ENCODE measurements at places on chromosomes 16 and 17.

DNA sequence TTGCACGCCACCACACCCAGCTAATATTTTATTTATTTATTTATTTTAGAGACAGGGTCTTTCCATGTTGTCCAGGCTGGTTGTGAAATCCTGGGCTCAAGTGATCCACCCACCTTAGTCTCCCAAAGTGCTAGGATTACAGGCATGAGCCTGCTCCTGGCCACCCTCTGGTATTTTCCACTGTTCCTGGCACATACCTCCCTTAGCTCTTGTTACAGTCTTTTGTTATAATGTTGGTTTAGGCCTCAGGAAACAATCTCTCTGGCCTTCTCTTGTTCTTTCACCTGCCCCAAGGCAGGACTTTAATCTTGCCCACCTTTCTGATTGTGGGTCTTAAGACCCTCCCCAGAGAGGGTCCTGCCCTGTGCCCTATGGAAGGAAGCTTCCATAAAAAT is 3.6 kb upstream of the CYTH1 start:
- DNase-seq: no peak

- DNase-seq: no peak
Observed at GRCh38 chr16:14109077-14109775, 38.1 kb downstream of the MRTFB start.

GRCh38 chr17:59688496-59688895 is 18.7 kb downstream of the PTRH2 start:
- DNase-seq: no peak

DNA sequence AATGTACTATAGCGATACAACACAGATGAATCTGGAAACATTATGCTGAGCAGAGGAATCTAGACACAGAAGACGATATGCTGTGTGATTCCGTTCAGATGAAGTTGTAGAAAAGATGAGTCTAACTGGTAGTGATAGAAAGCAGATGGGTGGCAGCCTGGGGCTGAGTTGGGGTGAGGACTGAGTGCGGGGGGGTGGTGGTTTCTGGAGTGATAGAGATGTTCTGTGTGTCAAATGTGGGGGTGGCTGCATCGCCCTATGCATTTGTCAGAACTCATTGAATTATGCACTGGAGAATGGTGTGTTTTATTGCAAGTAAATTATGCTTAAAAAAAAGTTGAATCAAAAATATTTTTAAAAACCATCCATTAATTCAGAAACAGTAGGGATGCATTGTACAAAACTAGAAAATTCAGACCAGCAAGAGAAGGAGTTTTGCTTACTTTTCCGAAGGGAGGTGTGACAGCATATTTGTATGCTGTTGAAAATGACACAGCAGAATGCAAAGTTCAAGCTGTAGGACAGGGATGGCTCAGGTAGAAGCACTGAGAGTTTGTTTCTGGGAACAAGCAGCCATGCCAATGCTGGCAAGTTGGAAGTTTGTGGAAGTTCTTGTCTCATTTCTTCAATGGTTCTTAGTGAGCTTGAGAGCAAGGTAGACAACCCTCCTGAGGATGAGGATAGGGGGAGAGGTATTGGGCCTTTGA is 13.0 kb upstream of the DRG2 start:
- DNase-seq: no peak

GRCh38 chr16:57231821-57232350 is 13.2 kb upstream of the ARL2BP start:
- DNase-seq: peak; percentile 47

- DNase-seq: no peak
Observed at GRCh38 chr17:71287071-71287823, 833.6 kb upstream of the SOX9 start.

DNA sequence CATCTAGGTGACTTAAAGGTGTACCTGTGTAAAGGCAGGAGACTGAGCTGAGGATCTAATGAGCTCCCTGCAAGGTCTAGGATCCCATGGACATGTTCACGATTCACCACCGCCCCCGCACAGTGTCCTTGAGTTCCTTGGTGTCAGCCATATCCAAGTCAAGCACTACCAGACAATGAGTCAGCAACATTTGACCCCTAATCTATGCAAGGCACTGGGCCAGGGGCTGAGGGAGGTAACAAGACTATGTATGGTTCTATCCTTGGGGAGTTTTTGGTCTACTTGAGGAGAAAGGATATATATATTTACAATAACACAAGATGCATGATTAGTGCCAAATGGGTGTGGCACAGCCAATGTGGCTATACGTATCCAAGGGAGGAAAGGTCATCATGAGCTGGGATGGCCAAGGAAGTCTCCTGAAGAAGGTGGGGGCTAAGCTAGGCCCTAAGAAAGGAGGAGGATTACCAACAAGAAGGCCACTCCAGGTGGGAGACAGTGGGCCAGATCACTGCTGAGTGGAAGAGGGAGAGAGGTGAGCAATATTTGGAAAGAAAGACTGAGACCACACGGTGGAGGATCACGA is 35.0 kb downstream of the ITGB3 start:
- no peak for DNase-seq

GRCh38 chr17:4007346-4008081 is 43.3 kb upstream of the ATP2A3 start:
- DNase-seq: no peak

GRCh38 chr17:72684405-72685020 is 408.0 kb downstream of the SLC39A11 start:
- DNase-seq: no peak

- DNase-seq: no peak
Observed at GRCh38 chr16:75614066-75614897, 8.8 kb downstream of the ADAT1 start.

GRCh38 chr16:54577651-54578128 is 291.1 kb upstream of the IRX3 start:
- no peak for DNase-seq

DNA sequence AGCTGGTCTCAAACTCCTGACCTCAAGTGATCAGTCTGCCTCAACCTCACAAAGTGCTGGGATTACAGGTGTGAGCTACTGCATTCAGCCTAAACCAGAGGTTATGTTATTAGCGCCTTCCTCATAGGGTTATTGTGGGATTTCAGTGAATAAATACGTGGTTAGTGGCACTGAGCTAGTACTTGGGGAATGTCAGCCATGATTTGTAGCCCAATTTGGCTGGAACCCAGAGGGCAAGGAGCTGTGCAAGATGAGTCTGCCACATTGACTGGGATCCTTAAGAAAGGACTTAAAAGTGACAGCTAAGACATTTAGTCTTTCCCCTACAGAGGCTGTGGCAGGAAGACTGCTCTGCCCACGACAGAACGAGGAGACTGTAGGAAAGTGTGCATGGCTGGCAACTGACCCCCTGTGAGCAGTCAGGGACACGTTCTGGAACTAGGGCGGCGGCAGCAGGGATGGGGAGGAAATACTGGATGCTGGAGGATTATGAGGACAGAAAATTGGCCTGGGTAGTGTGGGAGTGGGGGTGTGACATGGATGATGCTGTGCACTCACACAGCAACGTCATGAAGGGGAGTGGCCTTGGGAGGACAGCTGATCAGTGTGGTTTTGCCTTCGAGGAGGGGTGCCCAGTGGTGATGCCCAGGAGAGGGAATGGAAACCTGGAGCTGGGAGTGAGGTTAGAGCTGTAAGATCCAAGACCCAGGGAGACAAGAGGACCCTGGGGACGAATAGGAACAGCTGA is 14.6 kb downstream of the ATP5PD start:
- DNase-seq: no peak

GRCh38 chr17:63837480-63837879 is 5.0 kb downstream of the SMARCD2 start:
- DNase-seq: no peak

DNA sequence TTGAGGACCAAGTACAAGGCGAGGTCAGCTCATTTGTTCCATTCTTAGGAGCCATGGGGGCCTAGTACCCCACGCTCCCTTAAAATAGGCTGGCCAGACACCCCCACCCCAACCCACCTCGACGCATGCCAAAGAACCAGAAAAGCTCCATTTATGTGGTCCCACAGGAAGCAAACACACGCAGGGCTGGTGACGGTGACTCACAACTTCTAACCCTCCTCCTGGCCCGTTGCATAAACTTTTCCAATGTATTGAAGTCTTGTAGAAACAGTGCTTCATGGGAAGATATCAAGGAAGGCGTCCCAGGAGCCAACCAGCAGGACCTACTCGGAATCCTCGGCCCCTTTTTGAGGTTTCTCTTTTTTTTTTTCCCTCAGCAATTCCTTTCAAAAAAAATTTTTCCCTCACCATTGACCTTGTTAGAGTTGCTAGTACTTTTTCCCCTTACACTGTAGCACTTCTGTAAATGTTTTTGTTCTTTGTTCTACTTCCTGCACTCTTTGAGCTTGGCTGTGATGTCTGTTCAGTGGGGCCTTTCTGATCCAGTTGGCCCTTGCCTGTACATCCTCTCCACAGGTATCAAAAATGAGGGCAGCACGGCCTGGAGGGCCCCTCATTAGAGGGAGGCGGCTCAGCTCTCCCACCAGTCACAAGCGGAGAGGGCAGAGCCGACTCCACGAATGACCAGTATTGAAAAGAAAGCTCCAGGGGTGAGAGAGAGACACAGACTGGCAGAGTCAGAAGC is 208.3 kb downstream of the RGS9 start:
- no peak for DNase-seq

- DNase-seq: no peak
Observed at GRCh38 chr16:66267292-66268014, 99.0 kb upstream of the CDH5 start.

DNA sequence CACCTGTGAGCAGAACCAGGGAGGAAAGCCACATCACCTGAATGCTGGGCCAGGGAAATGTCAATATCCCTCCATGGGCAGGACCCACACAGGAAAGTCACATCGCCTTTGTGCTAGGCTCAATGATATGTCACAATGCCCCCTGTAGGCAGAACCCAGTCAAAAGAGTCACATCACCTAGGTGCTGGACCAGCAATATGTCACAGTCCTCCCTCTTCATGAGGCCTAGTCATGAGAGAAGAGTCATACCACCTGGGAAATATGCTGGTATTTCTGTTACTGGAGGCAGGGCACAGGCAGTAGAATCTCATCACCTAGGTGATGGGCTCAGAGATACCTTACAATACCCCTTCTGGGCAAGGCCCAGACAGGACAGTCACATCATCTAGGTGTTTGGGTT is 1843.4 kb downstream of the TP53TG3F start:
- DNase-seq: no peak

GRCh38 chr17:67477687-67478086 is 100.6 kb downstream of the PITPNC1 start:
- DNase-seq: no peak

GRCh38 chr17:65558683-65559460 is 2.6 kb downstream of the AXIN2 start:
- DNase-seq: no peak

GRCh38 chr17:16466407-16466806 is 25.6 kb downstream of the LRRC75A start:
- no peak for DNase-seq

DNA sequence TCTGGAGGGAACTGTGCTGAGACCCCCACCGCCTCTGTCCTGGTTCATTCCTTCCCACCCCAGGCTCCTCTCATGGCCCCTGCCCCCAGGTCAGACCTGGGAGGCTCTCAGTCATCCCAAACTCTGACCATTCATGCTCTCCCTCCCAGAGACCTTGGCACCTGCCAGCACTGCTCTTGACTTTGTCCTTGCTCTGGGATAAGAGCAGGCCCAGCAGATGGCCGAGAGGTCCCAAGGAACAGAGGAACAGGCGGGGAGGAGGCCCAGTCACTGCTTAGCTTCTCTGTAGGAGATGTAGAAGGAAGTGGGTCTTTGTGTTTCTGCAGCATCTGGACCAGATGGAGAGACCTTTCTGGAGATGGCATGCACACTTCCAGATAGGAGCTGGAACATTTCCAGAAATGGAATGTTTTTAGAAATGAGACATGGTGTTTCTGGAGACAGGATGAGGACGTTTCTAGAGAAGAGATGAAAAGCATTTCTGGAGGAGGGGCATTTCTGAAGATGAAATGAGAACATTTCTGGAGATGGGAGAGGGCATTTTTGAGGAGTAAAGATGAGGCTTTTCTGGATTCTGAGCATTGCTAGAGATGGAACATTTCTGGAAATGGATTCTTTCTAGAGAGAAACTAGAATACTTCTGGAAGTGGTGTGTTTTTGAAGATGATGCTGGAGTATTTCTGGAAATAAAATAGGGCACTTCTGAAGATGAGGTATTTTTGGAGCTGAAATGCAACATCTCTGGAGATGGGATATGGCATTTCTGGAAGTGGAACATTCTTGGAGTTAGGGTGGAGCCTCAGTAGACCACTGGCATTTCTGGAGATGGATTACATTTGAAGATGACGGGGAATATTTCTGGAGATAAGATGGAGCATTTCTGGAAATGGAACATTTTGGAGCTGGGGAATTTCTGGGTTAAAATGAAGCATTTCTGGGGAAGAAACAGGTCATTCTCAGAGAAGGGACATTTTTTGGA is 55.2 kb downstream of the RAI1 start:
- DNase-seq: no peak

- no peak for DNase-seq
Observed at GRCh38 chr16:16045296-16045695, 95.9 kb downstream of the ABCC1 start.
